ENCODE measurements at places on chromosomes 7 and 10.

- peak overlapping the region; percentile 94 for H3K27ac ChIP-seq
- peaks cover 40% of the 10 kb centered on the region for H3K4me1 ChIP-seq
- no peaks in the 10 kb centered on the region for H3K27me3 ChIP-seq
- H3K36me3 ChIP-seq: peaks cover 6% of the 10 kb centered on the region
- no peak overlapping the region for H3K4me3 ChIP-seq
- no peak for DNase-seq
Observed at GRCh38 chr7:74092964-74093471, 9.4 kb downstream of the LIMK1 start.

DNA sequence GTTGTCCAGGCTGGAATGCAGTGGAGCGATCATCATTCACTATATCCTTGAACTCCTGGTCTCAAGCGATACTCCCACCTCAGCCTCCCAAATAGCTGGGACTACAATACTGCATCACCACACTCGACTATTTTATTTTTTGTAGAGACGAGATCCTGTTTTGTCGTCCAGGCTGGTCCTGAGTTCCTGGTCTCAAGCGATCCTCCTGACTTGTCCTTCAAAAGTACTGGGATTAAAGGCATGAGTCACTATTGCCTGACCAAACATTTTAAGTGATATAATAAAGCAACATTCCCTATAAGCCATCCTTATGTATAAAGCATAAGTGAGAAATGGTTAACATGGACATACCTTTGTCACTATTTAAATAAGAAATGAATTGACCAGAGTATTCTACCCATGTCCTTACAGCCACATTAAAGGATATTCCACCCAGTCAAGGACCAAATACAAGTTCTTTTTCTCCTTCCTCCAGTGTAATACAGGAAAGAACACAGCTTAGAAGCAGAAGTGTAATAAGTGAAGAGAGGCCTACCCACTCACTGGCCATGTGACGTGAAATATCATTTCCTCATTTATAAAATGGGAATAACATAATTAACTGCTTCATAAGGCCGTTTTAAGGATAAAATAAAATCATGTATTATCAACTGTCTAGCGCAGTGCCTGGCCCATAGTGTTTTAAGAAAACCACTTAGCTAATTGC, 82.0 kb downstream of the DOCK4 start:
- H3K27me3 ChIP-seq: no peaks in the 10 kb centered on the region
- no peak overlapping the region for H3K4me3 ChIP-seq
- no peak overlapping the region for H3K27ac ChIP-seq
- peaks cover 31% of the 10 kb centered on the region for H3K4me1 ChIP-seq
- DNase-seq: no peak

DNA sequence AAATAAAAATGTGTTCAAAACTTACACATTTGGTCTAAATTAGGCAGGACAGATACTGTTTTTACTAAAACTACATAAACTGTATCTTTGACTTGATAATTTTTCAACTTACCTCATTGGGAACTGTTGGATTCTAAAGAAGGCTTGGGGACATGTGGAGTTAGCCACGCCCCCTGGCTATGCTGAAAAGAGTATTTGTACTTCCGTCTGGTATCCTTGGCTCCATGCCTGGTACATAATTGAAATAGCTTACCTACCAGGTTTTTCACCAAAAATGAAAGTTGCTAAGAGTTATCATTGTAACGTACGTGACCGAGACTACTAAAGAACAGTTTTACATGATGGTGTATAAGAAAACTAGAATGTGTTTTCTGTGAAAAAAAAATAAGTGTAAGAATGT, 604.8 kb upstream of the IGFBP3 start:
- no peaks in the 10 kb centered on the region for H3K36me3 ChIP-seq
- no peak overlapping the region for H3K4me3 ChIP-seq
- no peaks in the 10 kb centered on the region for H3K27me3 ChIP-seq
- peaks cover 21% of the 10 kb centered on the region for H3K4me1 ChIP-seq
- H3K27ac ChIP-seq: peak overlapping the region; percentile 30

DNA sequence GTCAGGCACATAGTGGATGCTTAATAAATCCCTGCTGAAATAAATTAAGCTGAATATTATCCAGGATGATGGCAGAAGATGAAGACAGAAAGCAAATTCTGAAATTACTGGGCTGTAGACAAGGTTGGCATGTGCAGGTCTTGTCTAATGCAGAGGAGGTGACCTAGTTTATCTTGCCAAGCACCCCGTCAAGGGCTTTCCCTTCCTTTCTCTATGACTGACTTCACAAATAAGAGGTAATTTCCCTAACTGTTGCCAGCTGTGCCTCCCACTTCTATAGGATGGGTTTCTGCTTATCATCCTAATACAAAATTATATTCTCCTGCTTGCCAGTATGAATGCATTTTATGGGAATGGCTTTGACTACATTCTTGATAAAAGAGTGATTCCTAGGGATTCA, 38.0 kb downstream of the LHFPL3 start:
- H3K27ac ChIP-seq: no peak overlapping the region
- no peaks in the 10 kb centered on the region for H3K4me1 ChIP-seq
- H3K4me3 ChIP-seq: no peak overlapping the region
- no peaks in the 10 kb centered on the region for H3K36me3 ChIP-seq
